Panc1 (cell line): ENCODE measurements at places on chromosomes 4 and X. TPM values are rescaled to one million over a fixed set of nuclear protein-coding genes. Genes with fewer than 3 reads are reported as not detected.

DNA sequence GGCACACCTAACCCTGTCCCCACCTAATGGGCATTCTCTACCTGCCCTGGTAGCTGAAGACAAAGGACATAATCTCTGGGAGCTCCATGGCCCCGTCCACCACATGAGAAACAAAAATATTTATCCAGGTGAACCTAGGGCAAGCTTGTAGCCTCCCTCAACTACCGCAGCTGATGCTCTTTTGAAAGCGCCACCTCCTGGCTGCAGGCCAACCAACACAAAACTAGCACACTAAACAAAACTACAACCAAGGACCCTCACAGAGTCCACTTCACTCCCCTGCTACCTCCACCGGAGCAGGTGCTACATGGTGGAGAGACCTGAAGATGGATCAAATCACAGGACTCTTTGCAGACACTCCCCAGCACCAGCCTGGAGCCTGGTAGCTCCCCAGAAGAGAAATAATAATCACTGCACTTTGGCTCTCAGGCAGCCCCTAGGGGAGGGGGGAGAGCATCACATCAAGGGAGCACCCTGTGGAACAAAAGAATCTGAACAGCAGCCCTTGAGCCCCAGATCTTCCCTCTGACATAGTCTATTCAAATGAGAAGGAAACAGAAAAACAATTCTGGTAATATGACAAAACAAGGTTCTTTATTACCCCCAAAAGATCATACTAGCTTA lies 111.3 kb upstream of the ATP8A1 start:
- H3K4me1 ChIP-seq = no peaks in the 10 kb centered on the region
- no peaks in the 10 kb centered on the region for H3K36me3 ChIP-seq
- no peak overlapping the region for H3K4me3 ChIP-seq
- DNase-seq = no peak

- no peaks in the 10 kb centered on the region for H3K4me1 ChIP-seq
- no peak for DNase-seq
- H3K27me3 ChIP-seq = no peaks in the 10 kb centered on the region
- H3K36me3 ChIP-seq = no peaks in the 10 kb centered on the region
- H3K4me3 ChIP-seq = no peak overlapping the region
Observed at GRCh38 chr4:19309378-19309777, 942.3 kb upstream of the SLIT2 start.

CFI gene
- 0.33 TPM for total RNA-seq

- H3K27ac ChIP-seq = no peak overlapping the region
- no peaks in the 10 kb centered on the region for H3K27me3 ChIP-seq
- no peak overlapping the region for H3K4me3 ChIP-seq
- DNase-seq = no peak
Observed at GRCh38 chrX:129953881-129954280, 28.6 kb upstream of the BCORL1 start.

DNA sequence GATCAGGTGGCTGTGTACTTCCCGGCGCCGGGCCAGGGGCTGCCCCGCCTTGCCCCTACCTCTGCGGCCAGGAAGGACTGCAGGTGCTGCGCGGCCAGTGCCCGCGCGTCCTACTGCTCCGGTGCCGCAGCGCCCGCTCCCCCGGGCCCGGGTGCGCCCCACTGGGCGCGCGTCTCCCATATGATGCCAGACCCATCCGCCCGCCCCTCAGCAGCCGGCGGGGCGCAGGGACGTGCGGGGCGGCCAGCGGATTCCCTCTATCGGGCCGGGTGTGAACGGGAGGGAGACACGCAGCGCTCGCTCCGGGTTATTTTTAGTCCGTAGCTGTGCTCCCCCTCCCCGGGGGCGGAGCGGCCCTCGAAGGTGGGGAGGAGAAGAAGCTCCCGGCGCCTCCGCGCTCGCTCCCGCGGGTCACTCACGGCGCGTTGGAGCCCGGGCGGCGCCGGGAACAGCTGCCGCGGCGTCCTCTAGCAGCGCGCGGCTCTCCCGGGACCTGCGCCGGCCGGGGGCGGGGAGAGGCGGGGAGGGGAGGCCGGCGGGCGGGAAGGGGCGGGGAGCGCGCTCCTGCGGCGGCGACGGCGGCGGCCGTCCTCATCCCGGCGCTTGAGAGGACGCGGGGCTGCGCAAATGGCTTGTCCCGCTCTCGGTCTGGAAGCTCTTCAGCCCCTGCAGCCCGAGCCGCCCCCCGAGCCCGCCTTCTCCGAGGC lies 103.6 kb downstream of the UCHL1 start:
- peak overlapping the region; percentile 44 for H3K4me3 ChIP-seq
- DNase-seq = no peak
- H3K36me3 ChIP-seq = no peaks in the 10 kb centered on the region
- H3K27ac ChIP-seq = no peak overlapping the region
- peaks cover 9% of the 10 kb centered on the region for H3K27me3 ChIP-seq
- H3K4me1 ChIP-seq = no peaks in the 10 kb centered on the region

- no peak overlapping the region for H3K27ac ChIP-seq
- no peaks in the 10 kb centered on the region for H3K4me1 ChIP-seq
- H3K27me3 ChIP-seq = peaks cover 2% of the 10 kb centered on the region; the same call in 1 of the 2 replicates
- H3K4me3 ChIP-seq = no peak overlapping the region
- no peaks in the 10 kb centered on the region for H3K36me3 ChIP-seq
Observed at GRCh38 chr4:86050496-86050895, 309.4 kb downstream of the MAPK10 start.

DNA sequence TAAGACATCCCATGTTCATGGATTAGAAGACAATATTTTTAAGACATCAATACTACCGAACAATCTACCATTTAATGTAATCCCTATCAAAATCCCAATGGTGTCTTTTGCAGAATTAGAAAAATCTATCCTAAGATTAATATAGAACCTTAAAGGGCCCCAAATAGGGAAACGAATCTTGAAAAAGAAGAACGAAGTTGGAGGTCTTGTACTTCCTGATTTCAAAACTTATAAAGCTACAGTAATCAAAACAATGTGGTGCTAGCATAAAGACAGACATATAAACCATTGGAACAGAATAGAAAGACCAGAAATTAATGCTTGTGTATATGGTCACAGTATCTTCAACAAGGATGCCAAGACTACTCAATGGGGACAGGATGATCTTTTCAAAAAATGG lies 42.0 kb downstream of the CENPE start:
- no peaks in the 10 kb centered on the region for H3K27me3 ChIP-seq
- H3K27ac ChIP-seq = no peak overlapping the region
- peaks cover 22% of the 10 kb centered on the region for H3K36me3 ChIP-seq
- H3K4me1 ChIP-seq = no peaks in the 10 kb centered on the region

- no peak for DNase-seq
- no peak overlapping the region for H3K4me3 ChIP-seq
- H3K27me3 ChIP-seq = no peaks in the 10 kb centered on the region
- H3K36me3 ChIP-seq = no peaks in the 10 kb centered on the region
Observed at GRCh38 chr4:101540336-101540735, 193.0 kb upstream of the PPP3CA start.

GRCh38 chrX:21715337-21715736 lies 42.6 kb downstream of the SMPX start:
- DNase-seq = no peak
- H3K27me3 ChIP-seq = no peaks in the 10 kb centered on the region
- no peak overlapping the region for H3K4me3 ChIP-seq
- H3K27ac ChIP-seq = no peak overlapping the region
- H3K4me1 ChIP-seq = no peaks in the 10 kb centered on the region
- no peaks in the 10 kb centered on the region for H3K36me3 ChIP-seq

FGB gene
- total RNA-seq = 2.0 TPM

AVPR2 gene
- total RNA-seq = 10.6 TPM

GRCh38 chr4:76607846-76608245 lies 172.8 kb downstream of the SHROOM3 start:
- no peak overlapping the region for H3K4me3 ChIP-seq
- H3K36me3 ChIP-seq = no peaks in the 10 kb centered on the region
- no peaks in the 10 kb centered on the region; the same call in none of the 2 replicates for H3K4me1 ChIP-seq

GRCh38 chr4:52718123-52718522 lies 33.1 kb downstream of the ERVMER34-1 start:
- H3K4me1 ChIP-seq = peaks cover 16% of the 10 kb centered on the region
- H3K36me3 ChIP-seq = peaks cover 11% of the 10 kb centered on the region
- no peaks in the 10 kb centered on the region for H3K27me3 ChIP-seq

VMA21 gene
- total RNA-seq = 117 TPM

DNA sequence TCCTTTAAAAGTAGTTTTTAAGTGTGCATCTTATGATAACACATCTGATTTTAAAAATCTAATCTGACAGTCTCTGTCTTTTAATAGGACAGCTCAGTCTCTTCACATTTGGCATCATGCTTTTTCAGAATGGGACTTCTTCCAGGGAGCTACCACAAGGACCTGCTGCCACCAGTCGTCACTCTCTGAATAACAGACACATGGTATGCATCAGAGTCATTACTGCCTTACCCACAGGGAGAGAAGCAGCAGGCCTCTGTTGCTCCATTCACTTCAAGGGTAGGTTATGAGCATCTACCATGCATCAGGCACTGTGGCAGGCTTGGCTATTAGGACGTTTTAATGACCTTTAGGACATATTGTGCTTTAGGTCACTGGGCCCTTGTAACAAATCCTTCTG lies 50.0 kb upstream of the AFAP1 start:
- H3K4me3 ChIP-seq = no peak overlapping the region
- H3K36me3 ChIP-seq = no peaks in the 10 kb centered on the region
- H3K27ac ChIP-seq = no peak overlapping the region
- no peaks in the 10 kb centered on the region for H3K27me3 ChIP-seq
- no peak for DNase-seq
